ENCODE measurements at places on chromosomes 11 and 22.

DNA sequence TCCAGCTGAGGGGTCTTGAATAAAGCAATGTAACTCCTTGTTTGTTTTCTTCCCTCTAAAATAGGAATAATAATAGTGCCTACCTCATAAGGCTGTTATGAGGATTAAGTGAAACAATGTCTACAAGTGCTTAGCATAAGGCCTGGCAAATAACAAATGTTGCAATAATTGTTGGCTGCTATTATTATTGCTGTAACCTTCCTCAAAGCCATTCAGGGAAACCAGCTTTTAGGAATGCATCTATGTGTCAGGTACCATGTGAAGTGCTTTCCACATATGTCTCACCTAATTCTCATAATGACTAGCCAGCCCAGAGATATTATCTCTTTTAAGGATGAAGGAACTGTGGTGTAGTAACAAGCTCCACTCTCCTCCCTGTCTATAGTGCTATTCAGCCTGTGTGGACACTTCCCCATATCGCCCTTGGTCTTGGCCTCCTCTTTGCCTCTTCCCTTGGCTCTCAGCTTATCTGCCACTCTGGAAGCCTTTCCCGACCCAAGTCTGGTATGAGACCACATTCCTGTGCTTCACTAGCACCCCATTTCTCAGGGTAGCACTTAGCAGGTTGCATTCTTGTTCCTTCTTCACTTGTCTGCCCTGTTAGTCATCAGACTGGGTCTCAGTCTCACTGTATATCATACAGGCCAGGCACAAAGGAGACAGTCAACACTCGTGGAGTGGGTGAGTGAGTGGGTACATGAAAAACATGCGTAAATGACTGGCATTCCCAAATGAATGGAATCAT, 23.8 kb downstream of the CSNK2A3 start:
- DNase-seq: no peak

- DNase-seq: no peak
These were observed 685.2 kb upstream of the CHORDC1 start for GRCh38 chr11:90908074-90908473.

GRCh38 chr11:58495906-58496305, 12.0 kb downstream of the OR5B21 start:
- DNase-seq: no peak

DNA sequence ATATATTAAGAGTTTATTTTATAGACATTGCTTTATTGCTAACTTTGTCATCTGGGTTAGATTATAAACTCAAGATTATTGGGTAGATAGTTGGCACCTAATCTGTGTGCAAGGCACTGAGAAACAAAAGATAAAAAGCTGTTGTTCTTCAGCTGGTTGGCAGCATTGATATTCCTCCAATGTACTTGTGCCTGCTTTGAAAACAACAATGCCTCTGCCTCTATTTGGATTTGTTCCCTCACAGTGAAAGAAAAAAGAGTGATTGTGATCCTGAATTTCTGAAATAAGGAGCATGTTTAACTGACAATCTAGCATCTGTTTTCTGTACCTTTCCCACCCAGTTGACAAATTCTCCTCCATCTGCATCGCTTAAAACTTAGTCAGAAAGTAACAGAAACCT, 98.3 kb downstream of the TYR start:
- DNase-seq: peak; percentile 96

DNA sequence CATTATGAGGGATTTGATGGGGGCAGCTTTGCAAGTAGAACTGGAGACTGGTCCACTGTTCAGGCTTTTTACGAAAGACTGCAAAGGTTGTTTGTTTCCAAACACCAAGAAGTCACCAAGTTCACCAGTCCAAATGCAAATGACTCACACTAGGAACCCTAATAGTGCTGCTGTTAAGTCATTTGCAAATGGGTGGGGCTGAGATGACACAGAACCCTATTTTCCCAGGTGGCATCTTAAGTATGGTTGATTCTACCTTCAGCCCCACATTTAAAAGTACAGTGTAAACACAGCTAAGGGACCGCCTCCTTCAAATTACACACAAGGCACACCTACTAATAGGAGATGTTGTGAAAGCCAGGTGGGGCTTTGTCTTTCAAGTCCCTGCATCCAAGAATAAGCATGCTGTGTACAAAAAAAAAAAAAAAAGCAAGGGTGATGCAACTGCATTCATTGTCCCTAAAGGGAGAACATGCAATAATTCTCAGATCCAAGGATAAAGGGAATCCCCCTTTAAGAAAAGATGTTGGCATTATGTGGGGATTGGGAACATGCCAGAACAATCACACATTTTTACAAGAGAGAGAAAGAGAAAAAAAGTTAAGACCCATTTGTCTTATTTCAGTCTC, 27.3 kb downstream of the BDNF start:
- DNase-seq: no peak

GRCh38 chr22:24310969-24311368, 40.3 kb downstream of the SPECC1L start:
- no peak for DNase-seq

DNA sequence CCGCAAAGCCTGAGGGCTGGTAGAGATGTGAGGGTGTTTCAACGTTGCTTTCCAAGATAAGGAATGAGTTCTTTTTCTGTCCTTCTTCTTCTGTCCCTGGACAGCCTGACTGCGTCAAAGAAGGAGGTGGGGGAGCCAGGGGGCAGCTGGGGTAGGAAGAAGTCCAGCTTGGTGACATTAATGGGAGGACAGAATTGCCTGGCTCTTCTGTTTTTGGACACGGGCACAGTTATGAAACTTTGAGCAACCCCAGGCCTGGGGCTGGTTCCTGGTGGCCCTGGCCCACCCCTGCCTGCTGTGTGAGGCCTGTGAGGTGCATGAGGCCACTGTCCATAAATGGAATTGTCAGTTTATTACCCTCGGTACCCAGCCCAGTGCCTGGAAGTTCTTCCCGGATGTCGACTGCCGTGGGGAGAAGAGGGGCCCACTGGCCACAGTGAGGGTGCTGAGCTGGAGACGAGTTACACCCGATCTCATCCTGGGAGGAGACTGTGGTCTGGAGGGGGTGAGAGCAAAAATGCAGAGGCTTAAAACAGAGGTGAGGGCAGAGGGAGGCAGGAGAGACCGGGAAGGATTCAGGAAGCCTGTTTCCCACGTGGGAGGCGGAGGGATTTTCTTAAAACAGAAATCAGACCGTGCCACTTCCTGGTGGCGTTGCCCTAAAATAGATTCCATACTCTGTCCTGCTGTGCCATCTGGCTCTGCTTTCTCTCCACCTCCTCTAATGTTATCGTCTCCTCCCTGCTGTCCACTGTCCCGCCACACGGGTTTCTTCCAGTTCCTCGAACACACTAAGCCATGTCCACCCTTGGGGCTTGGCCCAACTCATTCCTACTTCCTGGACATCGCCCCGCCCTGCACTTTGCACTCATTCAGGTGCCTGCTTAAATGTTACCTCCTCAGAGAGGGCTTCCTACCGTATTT, 59.7 kb upstream of the RASD2 start:
- no peak for DNase-seq

- no peak for DNase-seq
These were observed 13.9 kb upstream of the GAL start for GRCh38 chr11:68670208-68670992.

GRCh38 chr11:76175783-76176182, 30.5 kb downstream of the WNT11 start:
- DNase-seq: no peak

DNA sequence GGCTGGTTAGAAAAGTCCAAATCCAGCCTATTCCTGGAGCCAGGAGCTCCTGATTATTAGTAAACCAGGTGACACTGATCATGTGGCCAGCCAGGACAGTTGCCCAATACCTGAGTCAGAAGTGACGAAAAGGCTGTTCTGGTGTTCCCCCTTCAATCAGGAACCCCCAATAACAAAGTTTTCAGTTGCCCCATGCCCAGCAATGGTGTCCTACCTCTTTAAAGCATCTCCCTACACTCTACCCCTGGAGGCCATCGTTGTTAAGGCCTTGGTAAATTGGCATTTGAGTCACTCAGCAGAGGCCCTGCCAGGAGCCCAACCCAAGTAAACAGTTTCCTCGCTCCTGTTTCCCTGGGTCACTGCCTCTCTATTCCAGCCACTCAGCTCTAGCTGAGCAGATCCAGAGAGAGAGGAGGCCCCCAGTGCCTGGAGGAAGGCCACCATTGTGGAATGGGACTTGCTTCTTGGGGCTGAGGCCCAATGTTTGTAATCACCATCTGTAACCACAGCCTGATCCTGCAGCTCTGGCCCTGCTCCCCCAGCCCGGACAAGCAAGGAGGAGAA, 25.0 kb downstream of the ARHGAP1 start:
- peak; percentile 55 for DNase-seq

DNA sequence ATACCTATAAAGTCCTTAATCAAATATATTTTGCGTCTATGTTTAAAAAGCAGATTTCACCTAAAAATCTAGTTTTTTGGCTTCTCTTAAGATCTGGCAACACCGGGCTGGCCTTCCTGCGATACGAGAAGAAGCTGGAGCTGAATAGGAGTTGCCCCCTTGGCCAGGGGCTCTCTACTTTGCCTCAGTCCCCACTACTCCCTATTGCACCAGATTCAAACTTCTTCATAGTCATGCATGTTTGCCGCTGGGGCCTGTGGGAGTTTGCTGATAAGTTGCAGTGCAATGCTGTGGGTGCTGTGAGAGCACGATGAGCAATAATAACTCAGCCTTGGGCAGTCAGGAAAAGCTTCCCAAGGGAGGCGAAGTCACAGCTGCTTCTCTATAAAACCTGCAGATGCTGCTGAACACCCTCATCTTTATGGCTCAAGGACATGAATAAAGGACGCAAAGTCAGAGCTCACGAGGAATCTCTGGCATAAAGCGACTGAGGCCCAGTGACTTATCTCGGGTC, 15.2 kb upstream of the EIF3D start:
- no peak for DNase-seq

GRCh38 chr22:23381661-23382427, 198.2 kb downstream of the IGLL1 start:
- DNase-seq: no peak

GRCh38 chr11:34719303-34719848, 98.5 kb downstream of the EHF start:
- no peak for DNase-seq

DNA sequence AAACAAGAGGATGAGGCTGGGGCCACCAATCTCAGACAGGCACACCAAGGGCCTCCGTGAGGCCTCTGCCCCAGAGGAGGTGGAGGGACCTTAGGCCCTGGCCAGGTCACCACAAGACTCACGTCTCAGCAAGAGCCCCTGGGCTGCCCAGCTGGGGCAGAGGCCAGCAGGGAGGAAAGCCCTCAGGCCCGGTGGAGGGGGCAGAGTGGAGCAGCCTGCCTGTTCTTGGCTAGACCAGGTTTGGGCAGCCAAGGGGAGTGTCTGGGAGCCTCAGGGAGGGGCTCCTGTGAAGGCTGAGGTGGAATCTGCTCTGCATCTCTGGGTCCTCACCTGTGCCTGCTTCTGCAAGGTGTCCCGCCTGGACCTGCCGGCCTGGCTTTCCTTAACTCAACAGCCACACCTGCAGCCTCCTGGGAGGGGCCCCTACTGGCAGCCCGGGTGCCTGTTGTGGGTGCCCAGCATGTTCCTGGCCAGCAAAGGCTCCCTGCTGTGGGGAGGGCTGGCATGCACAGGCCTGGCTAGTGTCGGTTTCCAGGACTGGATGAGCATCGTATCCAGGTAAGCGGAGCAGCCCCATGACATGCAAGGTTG, 11.9 kb downstream of the TTLL12 start:
- DNase-seq: no peak

DNA sequence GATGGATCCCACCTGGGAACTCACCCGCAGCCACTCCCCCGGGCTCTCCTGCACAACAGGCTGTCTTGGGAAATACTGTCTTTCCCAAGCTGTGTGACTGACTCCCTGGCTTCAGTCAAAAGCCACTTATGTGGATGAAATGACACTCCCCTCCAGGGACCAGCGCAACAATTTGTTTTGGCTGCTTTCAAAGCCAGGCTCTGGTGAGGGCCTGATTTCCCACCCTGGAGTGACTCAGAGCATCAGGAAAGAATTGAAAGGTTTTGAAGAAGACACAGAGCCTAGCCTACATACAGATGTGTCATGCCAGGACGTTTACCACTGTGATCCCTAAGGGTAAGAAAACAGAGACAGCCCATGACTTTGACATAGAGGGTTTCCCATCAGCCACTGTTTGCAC, 550.5 kb downstream of the MIAT start:
- DNase-seq: no peak

DNA sequence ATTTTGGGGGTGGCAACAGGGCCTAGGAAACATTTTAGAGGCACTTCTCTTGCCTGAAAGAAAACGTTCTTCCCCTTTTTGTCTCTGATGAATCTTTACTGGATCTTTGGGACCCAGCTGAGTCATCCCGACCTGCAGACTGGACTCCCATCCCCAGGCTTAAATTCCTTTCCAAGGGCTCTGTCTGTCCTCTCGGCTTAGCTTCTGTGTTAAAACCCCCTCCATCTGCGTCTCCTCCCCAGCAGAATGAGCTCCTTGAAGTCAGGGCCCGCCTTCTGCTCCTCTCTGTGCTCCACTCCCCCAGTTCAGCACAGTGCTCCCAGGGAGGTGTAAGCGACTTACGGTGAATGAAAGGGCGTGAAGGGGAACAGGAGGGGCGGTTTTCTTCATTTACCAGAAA, 895 bp upstream of the DAGLA start:
- DNase-seq: no peak

DNA sequence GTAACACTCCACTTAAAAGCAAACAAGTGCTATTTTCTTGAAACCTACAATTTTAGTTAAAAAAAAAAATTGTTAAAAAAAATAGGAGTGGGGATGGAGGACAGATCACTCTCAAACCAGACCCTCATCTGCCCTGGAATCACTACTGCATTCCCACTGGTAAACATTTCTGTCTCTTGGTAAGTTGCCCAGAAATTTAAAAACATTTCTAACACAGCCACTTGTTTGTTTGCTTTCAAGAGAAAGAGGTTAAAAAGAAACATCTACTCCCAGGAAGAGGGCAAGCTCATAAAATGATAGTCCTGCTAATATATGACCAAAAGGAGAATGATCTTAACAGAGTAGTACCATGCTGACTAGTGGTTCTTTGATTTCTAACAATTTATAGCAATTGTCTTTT, 83.3 kb downstream of the SGSM3 start:
- DNase-seq: no peak

DNA sequence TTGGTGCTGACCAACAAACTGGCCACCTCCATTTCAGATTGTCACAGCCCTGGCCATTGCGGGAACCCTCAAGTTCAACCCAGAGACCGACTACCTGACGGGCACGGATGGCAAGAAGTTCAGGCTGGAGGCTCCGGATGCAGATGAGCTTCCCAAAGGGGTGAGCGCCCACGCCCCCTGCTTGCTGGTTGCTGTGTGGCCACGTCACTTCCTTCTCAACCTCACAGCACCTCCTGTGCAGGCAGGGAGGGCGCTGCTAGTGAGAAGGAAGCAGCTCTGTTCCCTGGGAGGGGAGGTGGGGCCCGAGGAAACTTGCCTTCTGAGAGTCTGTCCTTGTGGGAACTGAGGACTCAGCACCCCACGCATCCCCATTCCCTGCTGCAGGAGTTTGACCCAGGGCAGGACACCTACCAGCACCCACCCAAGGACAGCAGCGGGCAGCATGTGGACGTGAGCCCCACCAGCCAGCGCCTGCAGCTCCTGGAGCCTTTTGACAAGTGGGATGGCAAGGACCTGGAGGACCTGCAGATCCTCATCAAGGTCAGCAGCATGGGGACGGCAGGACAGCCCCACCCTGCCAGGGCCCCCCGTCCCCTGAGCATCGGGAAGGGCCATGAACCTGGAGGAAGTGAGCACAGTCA, 19.3 kb downstream of the POLR3H start:
- DNase-seq: no peak

GRCh38 chr11:120622189-120622875, 110.8 kb downstream of the GRIK4 start:
- no peak for DNase-seq

- peak; percentile 54 for DNase-seq
These were observed 76.4 kb downstream of the GGTLC2 start for GRCh38 chr22:22720724-22721261.

All from pons (tissue), 1 donor.